Renal pelvis (tissue), 12 donors: ENCODE measurements at places on chromosomes 7 and 10. TPM values are rescaled to one million over a fixed set of nuclear protein-coding genes. Genes with fewer than 3 reads are reported as not detected.

DNA sequence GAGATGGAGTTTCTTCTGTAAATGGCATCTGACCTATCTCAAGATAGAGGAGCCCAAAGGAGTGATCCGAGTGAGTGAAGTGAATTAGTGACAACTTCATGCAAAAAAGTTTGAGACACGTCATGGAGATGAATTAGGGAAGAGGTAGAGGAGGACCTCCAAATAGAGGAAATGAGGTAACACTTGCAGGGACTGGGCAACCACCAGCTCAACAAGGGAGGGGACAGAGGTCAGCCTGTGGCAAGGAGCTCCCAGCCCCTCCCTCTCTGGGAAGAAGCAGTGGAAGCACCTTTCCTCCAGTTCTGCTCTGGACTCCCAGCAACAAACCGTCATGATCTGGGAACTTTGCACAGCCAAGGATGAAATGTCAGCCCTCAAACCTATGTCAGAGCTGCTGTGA, 83.5 kb upstream of the IKZF1 start:
- DNase-seq: no peak

DNA sequence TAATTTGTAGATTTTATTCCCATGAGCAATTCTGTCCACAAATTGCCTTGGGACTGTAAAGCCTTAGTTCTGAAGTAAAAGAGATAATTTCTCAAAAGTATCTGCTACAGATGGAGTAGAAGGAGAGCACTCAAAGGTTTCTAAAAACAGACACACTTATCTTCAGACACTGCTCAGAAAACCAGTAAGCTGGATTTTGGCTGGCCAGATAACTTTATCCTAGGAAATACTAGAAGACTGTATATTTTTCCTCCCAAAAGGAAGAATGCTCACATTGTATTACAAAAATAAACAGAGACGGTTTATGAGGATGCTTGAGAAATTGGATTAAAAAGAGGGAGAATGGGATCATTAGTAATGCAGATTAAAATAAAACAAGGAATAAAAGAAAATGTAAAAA, 178.0 kb upstream of the IGFBP3 start:
- no peak for DNase-seq

DNA sequence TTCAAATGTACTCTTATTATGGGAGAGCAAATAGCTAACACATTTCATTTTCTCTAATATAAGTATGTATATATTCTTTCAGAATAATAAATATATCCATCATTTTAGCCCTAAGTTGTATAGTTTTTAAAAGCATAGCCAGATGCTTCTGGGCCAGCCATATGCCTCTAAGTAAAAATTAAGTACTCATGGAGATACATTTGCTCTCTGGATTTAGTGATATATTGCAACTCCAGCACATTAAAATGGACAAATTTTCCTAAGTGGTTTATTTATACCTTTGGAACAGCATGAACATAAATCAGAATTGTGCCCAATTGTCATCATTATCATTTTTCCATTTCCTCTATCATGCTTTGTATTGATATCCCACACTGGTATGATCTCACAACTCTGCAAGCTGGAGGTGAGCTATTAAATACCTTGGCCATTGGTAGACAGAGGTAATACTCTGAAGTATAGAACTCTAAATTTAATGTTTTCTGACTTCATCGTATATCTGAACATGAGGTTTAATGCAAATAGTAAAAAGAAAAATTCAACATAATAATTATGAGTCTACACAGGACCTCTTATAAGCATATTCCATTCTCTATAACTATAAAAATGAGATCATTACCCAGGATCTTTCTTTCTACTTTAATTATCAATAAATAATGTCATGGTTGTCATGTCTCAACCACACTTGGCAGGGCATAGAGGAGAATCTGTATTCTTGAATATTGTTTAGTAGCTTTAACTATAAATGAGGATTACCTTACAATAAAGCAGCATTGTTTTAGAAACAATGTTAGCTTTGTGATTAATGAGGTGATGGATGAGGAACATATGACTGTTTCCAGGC, 90.8 kb downstream of the AGMO start:
- DNase-seq: no peak

GRCh38 chr10:50293513-50294313, 42.4 kb upstream of the ASAH2 start:
- no peak for DNase-seq

DNA sequence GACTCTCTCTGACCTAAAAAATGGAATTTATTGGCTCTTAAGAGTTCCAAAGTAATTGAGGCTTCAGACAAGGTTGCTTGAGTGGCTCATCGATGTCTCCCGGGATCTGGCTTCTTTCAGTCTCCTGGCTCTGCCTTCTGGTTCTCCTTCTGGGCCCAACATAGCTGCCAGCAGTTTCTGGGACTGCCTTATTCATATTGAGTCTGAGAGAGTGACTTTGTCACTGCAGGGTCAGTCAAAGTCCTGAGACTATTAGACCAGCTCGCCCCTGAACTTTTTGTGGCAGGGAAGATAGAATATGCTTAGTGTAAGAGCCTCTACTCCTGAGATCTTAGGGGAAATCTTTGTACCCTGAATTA, 94.0 kb downstream of the MMRN2 start:
- DNase-seq: no peak

GRCh38 chr10:69180525-69181204, 631 bp downstream of the SUPV3L1 start:
- DNase-seq: peak; percentile 2

CSTF2T gene
- 42.8 TPM for polyA plus RNA-seq

TMED4 gene
- 123 TPM for polyA plus RNA-seq
